Tibial artery (tissue), 4 donors: ENCODE measurements at places on chromosomes 5 and 9.

DNA sequence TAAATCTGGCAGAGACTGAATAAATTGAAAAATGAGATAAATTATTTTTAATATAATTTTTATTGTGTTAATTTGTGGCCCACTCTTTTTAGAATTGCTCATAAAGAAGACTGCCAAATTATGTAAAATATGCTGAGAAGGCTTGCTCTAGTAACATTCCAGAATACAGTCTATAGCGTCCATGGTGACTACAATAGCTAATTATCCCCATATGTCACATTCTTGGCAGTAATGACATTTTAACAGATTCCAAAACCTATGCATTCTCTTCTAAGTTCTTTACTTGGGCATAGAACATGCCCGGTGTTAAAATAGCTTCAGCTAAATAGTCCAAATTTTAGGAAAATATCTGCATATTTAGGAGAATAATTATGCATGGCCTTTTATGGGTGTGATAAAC lies 697.0 kb upstream of the SEMA6A start:
- H3K27ac ChIP-seq: no peak overlapping the region
- no peak overlapping the region for H3K4me3 ChIP-seq
- DNase-seq: no peak
- H3K4me1 ChIP-seq: no peaks in the 10 kb centered on the region
- H3K27me3 ChIP-seq: no peaks in the 10 kb centered on the region

GRCh38 chr9:88712484-88712883 lies 177.5 kb downstream of the NXNL2 start:
- peaks cover 8% of the 10 kb centered on the region for H3K4me1 ChIP-seq
- no peak overlapping the region for H3K27ac ChIP-seq
- no peak for DNase-seq
- no peaks in the 10 kb centered on the region for H3K27me3 ChIP-seq
- no peaks in the 10 kb centered on the region for H3K36me3 ChIP-seq

DNA sequence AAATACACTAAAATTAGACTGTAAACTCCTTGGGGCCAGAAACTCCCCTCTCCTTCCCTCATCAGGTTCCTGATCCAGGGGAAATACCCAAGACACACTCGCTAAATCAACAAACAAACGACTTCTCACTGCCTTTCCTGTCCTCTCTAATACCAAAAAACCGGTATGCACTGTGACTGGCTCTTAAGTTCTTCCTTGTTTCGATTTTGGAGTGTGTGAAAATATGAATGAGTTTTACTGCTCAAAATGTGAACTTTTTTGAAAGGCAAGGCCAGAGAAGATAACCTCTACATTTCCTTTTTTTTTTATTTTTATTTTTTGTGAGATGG lies 81.1 kb upstream of the EPB41L4B start:
- no peak overlapping the region for H3K27ac ChIP-seq
- H3K36me3 ChIP-seq: peaks cover 60% of the 10 kb centered on the region
- no peak overlapping the region for H3K4me3 ChIP-seq
- H3K27me3 ChIP-seq: no peaks in the 10 kb centered on the region

- DNase-seq: no peak
- no peak overlapping the region for H3K4me3 ChIP-seq
- no peaks in the 10 kb centered on the region for H3K36me3 ChIP-seq
- H3K27me3 ChIP-seq: no peaks in the 10 kb centered on the region
- H3K4me1 ChIP-seq: no peaks in the 10 kb centered on the region
- H3K27ac ChIP-seq: no peak overlapping the region
Measured at GRCh38 chr9:72382405-72382804, 17.4 kb upstream of the ZFAND5 start.

DNA sequence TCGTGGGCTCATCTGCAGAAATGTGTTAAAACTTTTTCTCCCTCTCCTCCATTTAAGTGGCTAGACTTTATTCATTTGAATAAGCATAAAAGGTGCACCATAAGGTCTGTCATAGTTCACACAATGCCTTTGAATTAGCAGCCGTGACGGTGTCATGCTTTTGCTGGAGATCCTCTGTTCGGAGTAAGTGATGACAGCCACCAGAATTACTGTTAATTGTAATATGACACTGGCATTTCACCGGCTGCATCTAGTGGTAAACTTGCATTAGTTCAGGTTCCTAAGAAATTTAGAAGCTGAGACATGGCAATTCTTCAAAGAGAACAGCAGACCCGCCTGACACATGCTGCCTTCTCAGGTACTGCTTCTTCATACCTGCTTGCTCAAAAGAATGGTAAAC lies 241.7 kb downstream of the EBF1 start:
- H3K4me3 ChIP-seq: no peak overlapping the region
- H3K36me3 ChIP-seq: no peaks in the 10 kb centered on the region
- no peak for DNase-seq

- H3K36me3 ChIP-seq: no peaks in the 10 kb centered on the region
- no peak overlapping the region for H3K4me3 ChIP-seq
- no peak for DNase-seq
- H3K27ac ChIP-seq: no peak overlapping the region
- H3K4me1 ChIP-seq: no peaks in the 10 kb centered on the region
Measured at GRCh38 chr5:136427426-136427825, 62.1 kb upstream of the TRPC7 start.

DNA sequence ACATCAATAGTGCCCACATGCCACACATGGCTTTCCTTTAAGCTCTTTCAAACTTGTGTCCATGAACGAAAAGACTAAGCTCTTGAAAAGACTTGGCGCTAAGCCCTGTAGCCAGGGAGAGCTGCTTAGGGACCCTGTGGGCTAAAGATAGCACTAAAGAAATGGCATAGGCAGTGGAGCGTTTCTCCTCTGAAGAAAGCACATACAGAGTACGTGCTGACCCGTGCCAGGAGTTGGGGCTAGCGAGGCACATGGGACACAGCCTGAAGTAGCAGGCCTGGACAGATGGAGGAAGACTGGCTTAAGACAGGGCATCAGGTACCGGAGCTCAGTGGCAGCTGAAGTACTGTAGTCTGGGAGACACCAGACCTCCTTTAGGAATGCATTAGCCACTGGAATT lies 39.7 kb downstream of the ADGRV1 start:
- DNase-seq: no peak
- H3K36me3 ChIP-seq: no peaks in the 10 kb centered on the region
- H3K27me3 ChIP-seq: no peaks in the 10 kb centered on the region
- H3K4me1 ChIP-seq: no peaks in the 10 kb centered on the region
- H3K27ac ChIP-seq: no peak overlapping the region

GRCh38 chr5:109705596-109705995 lies 15.9 kb downstream of the MAN2A1 start:
- H3K27ac ChIP-seq: peak overlapping the region; percentile 68
- H3K4me1 ChIP-seq: no peaks in the 10 kb centered on the region
- H3K36me3 ChIP-seq: no peaks in the 10 kb centered on the region
- no peak overlapping the region for H3K4me3 ChIP-seq

GRCh38 chr5:110630350-110630749 lies 96.1 kb downstream of the TMEM232 start:
- DNase-seq: no peak
- no peaks in the 10 kb centered on the region for H3K36me3 ChIP-seq
- H3K4me1 ChIP-seq: no peaks in the 10 kb centered on the region
- H3K4me3 ChIP-seq: no peak overlapping the region

- H3K4me3 ChIP-seq: no peak overlapping the region
- H3K4me1 ChIP-seq: no peaks in the 10 kb centered on the region
- no peaks in the 10 kb centered on the region for H3K27me3 ChIP-seq
- H3K36me3 ChIP-seq: no peaks in the 10 kb centered on the region
Measured at GRCh38 chr5:53820802-53821171, 260.3 kb downstream of the NDUFS4 start.

- no peaks in the 10 kb centered on the region for H3K36me3 ChIP-seq
- H3K27me3 ChIP-seq: no peaks in the 10 kb centered on the region
- no peak overlapping the region for H3K4me3 ChIP-seq
- H3K4me1 ChIP-seq: peaks cover 11% of the 10 kb centered on the region
Measured at GRCh38 chr9:82419696-82420486, 431.3 kb downstream of the SPATA31D1 start.

DNA sequence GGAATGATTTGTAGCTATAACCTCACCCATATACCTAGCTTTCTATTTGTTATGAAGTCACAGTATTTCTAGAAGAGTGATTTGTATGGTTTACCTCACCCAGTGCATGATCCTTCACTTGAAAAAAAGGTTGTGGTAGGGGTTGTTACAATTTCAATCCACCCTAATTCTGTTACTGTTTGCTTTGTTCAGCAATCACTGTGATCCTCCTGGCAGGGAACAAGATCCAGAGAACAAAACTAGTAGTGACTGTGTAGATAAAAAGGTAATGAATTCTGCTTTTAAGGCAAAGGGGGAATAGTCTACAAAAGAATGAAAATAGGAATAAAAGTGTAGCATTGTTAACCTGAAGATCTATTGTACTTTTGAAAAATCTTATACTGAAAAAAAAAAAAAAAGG lies 191.3 kb upstream of the SH3GL2 start:
- H3K4me3 ChIP-seq: no peak overlapping the region
- H3K4me1 ChIP-seq: no peaks in the 10 kb centered on the region
- no peaks in the 10 kb centered on the region for H3K27me3 ChIP-seq
- no peak for DNase-seq
- no peak overlapping the region for H3K27ac ChIP-seq
- no peaks in the 10 kb centered on the region for H3K36me3 ChIP-seq

DNA sequence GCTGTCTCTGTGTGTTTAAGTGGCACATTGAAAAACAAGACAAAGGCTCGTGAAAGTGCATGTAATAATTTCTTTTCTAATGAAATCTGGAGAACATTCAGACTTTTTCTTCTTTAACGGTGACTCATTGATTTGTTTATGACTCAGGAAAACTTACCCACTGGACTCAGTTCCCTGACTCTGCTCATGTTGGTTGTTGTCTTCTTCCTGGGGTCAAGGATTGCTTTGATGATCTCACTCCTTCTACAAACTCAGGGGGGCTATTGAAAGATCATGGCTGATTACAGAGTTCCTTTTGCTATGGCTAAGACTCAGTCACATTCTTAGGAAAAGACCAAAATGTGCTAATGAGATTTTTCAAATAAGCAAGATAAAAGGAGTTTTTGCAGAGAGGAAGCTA lies 141.1 kb upstream of the DAP start:
- H3K4me1 ChIP-seq: no peaks in the 10 kb centered on the region
- H3K27ac ChIP-seq: no peak overlapping the region

DNA sequence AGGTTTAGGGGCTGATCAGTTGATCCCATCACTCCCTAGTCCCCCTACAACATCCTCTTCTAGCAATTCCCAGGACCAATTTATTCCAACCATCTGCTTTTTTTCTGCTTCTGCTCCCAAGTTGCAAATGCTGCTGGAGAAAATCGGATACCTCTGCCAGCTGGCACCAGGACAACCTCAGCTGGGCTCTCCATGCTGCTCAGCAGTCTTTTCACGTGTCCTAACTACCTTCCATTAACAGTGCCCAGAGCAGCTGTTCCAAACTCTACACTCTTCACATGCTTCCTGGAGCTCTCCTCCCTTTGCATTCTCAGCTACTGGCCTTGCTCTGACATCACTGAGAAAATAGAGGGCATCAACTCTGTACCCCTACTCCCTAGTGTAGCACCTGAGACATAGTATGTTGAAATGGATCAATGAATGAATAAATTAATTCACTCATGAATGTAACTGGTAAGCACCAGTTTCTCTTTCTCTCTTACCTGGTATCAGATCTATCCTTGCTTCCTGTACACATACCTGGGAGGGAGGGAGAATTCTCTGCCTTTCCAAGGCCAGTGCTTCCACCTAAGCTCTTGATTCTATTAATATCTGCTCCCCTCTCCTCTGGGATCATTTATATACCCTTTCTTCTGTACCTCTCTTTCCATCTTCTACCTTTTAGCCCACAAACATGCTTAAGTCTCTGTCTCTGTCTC lies 191.0 kb downstream of the RAB3C start:
- H3K4me3 ChIP-seq: no peak overlapping the region
- H3K36me3 ChIP-seq: no peaks in the 10 kb centered on the region
- H3K27me3 ChIP-seq: no peaks in the 10 kb centered on the region
- no peak for DNase-seq

DNA sequence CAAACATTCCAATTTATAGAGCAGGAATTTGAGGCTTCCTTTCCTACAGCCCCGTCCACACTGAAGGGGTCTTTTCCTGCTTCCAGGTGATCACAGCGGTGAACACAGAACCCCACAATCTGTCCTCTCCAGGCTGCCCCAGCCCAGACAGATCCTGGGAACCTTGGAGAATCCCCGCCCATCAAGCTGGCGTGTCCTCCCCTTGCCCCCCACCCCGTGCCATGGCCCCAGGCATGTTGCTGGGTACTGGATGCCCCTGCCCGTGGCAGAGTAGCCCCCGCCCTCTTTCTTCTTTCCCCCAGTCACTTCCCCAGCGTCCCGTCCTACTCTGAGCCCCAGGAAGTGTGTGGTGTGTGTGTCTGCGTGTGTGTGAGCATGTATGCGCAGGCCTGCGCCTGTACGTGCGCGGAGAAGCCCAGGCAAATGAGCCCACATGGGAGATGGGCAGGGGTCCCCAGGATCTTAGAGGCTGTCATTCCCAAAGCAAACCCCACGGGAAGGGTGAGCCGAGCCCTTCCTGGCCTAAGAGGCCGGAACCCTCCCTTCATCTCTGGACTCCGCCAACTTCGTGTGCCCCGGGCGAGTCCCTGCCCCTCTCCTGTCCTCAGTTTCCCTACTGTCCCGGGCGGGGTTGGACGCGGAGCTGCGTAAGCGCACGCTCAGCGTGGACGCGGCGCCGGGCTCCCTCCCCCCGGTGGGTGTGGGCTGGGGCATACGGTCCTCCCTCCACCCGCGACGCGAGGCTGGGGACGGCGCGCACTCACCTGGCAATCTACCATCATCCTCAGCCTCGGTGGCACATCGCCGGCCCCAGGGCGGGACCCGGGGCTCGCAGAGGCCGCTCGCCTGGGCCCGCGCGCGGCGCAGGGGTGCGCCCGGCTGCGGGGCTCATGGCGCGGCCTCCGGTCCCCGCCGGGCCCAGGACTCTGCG lies 15.2 kb downstream of the GBGT1 start:
- DNase-seq: peak; percentile 82
- peak overlapping the region; percentile 86 for H3K27ac ChIP-seq
- H3K4me3 ChIP-seq: peak overlapping the region; percentile 82
- no peaks in the 10 kb centered on the region for H3K36me3 ChIP-seq
- peaks cover 23% of the 10 kb centered on the region for H3K4me1 ChIP-seq
- H3K27me3 ChIP-seq: no peaks in the 10 kb centered on the region

DNA sequence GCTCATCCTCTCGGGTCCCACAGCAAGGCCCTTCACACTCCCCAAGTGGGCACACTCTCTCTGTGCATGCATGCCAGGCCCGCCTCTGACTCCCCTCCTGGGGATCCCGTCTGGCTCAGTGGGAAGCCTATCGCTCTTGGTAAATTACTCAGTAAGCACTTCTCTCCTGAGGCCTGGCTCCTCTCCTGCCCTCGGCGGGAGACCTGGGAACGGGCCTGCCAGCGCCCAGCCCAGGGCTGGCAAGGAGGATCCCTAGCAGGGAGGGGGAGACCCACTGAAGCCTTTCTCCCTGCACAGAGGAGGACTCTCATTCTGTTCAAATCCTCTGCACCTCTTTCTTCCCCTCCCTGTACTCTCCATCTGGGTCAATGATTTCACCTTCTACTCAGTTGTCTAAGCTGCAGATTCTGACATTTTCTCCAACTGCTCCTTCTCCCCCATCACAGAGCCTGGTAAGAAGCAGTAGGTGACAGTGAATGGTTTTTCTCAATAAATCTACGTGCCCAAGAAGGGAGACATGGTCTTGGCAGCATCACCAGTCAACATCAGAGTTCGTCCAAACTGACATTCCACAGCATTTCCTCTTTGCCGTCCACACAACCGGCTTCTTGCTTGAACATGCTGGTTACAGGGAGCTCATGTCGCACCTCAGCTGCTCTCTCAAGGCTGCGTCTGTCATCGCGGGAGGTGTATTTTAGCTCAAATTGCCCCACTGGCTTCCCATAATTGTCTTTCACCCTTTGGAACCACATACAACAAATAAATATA lies 81.9 kb downstream of the GPR21 start:
- H3K36me3 ChIP-seq: peaks cover 7% of the 10 kb centered on the region
- H3K27ac ChIP-seq: peak overlapping the region; percentile 3
- H3K4me1 ChIP-seq: peaks cover 48% of the 10 kb centered on the region
- no peak overlapping the region for H3K4me3 ChIP-seq
- DNase-seq: no peak
- no peaks in the 10 kb centered on the region for H3K27me3 ChIP-seq
